Left lung (tissue), 14 donors: ENCODE measurements at places on chromosomes 2 and 18. TPM values are rescaled to one million over a fixed set of nuclear protein-coding genes. Genes with fewer than 3 reads are reported as not detected.

DNA sequence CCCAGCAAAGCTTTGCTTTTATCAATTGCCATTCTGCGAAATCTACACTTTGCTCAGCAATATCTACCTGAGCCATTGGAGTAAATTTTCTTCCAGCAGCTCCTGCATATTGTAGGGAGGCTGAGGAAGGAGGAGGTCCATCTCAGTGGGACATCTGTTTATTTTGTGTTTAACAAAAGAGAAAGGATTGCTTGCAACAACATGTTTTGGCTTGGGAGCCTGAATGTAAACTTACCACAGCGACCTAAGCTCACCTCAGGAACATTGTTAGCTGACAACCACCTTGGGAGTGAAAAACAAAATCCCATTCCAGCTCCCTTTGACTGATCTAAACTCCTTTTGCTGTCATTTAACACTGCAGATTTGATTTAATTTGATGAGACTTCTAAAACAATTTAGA, 356.1 kb downstream of the SS18 start:
- DNase-seq = no peak

GRCh38 chr2:174594456-174594855, 3.1 kb downstream of the WIPF1 start:
- no peak for DNase-seq

DNA sequence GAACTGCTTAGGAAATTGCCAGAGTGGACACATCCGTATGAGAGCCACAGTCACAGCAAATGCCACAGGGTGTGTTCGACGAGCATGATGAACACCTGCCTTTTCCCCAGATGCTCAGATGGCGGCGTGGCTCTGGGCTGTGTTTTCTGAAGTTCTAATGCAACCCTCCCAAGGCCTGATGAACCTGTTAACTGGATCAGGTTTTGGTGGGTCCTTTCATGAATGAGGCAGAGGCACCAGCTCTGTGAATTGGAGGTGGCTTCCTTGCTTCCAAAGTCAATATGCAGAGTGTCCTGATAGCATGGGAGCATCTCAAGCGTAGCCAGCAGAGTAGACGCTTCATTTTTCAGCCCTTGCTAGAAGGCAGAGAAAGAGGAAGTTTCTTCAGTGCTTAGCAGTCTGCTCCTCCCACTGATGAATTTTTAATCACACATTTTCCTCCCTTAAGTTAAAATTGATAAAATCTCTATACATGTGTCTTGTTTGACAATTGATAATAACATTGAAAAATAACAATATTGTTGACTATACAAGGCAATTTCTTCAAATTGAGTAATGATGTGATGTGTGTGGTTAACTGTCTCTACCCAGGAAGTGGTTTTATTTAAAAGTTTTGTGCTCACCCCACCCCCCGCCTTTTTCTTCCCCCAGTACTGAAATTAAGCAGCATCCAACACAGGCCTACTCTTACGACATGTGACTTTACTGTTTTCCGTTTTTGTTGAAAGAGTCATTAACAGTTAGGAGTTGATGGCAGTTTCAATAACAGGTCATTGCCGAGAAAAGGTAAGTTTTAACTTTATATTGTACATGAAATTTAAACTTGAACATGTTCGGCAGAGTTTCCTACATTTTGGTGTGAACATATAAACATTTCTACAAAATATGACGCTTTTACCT, at the start of gene ARHGAP15:
TSS of gene ARHGAP15 (plus strand) at position 739 of the 900 bp plus-strand sequence.
- DNase-seq = no peak

GRCh38 chr2:143467011-143467410, 337.8 kb downstream of the ARHGAP15 start:
- DNase-seq = no peak

The HAUS1 gene
- polyA plus RNA-seq = 43.9 TPM
